ENCODE measurements at places on chromosomes 4 and X.
A peak's percentile ranks its signal among the peaks of the same experiment; 100 is the strongest.

- no peak for DNase-seq
These were observed at the start of gene PRDM8 for GRCh38 chr4:80196922-80197573. PRDM8 (plus strand) TSS chr4:80197503; CDS start chr4:80200081, 2,578 bp downstream.

DNA sequence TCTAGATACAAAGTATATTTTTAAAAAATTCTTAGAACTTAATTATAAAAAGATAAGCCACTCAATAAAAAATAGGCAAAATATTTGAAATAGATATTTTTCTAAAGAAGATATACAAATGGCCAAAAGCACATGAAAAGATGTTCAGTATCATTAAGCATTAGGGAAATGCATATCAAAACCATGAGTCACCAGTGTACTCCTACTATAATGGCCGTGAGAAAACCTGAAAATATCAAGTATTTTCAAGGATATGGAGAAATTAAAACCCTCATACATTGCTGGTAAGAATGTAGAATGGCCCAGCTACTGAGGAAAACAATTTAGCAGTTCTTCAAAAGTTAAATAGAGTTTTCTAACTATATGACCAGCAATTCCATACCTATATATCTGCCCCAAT lies 337.9 kb downstream of the CAMK2D start:
- DNase-seq, result no peak

GRCh38 chr4:35520059-35520458 lies 724.3 kb downstream of the ARAP2 start:
- DNase-seq, result no peak

- DNase-seq, result no peak
These were observed 12.9 kb downstream of the ING2 start for GRCh38 chr4:183517781-183518180.

DNA sequence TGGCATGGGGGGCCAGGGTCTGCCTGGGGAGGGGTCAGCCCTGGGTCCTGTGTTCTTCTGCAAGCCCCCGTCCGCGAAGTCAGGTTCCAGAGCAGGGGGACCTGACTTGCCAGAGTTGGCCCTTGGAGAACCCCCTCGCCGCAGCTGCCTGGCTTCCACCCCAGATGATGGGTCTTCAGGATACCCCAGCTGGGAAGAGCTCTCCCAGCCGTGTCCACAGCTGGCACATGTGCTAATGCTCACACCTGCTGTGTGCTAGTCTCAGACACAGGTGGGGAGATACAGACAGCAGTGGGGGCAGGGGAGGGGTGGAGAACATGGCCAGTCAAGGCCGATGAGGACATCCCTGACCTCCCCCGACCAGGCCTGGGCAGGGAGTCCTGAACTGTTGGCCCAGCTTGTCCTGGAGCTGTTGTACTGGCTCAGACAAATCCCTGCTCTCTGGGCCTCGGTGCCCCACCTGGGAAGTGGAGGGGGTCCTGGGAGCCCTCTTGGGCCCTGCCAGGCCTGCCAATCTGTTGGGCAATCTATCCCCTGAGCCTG lies 3.5 kb downstream of the ADRA2C start:
- no peak for DNase-seq

DNA sequence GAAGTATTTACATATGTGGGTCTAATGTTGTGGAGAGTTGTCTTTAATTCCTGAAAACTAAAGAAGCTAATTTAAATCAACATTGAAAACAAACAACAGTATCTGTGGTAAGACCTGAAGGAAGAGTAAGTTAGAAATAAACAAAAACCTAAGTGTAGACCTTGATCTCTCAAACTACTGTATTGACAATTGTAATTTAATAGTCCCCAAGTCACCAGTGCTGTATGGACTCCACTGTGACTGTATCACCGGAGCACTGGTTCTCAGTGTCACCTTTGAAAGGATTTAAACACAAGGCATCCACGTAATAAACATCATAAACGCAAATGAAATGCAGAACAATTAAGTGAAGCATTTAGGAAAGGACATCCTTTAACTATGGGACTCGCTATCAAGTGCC lies 46.4 kb downstream of the OCRL start:
- DNase-seq, result no peak

- DNase-seq, result no peak
These were observed 1.5 kb upstream of the FAM193A start for GRCh38 chr4:2534904-2535375.

- DNase-seq, result peak; percentile 37
These were observed 728 bp downstream of the UBA6 start for GRCh38 chr4:67700116-67700737.

GRCh38 chrX:86023811-86024210 lies 23.5 kb downstream of the CHM start:
- peak; percentile 55 for DNase-seq

GRCh38 chrX:74377282-74377681 lies 44.0 kb upstream of the SLC16A2 start:
- no peak for DNase-seq

- DNase-seq, result peak; percentile 55
These were observed 538 bp downstream of the STBD1 start for GRCh38 chr4:76306882-76307659.

DNA sequence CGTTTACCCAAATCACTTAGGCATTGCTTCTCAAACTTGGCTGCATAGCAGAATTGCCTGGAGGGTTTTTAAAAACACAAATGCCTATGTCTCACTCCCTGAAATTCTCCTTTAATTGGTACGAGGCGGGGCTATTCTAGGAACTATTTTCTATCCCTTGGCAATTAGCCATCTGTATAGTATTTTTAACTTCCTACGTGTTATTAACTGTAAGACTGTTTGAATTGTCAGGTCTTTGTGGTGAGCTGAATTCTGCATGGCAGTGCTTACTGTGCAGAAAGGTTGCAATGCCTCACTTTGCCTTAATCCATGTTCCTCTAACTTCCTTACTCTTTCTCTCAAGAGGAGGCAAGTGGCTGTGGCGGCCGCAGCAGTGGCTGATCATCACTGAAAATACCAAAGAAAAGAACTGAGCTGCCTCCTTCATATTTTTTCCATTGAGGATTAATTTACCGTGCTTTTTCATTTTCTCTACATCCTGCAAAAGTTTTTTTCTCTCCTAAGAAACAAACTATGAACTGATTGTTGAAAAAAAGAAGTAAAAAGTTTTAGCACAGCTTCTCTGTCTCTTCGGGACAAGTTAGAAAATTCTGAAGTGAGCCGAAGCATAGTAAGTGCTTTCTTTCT lies at the start of gene SHROOM3:
Gene SHROOM3 (plus strand): TSS at position 329 of the 627 bp plus-strand sequence. CDS start 824 bp downstream, outside the sequence.
- no peak for DNase-seq

DNA sequence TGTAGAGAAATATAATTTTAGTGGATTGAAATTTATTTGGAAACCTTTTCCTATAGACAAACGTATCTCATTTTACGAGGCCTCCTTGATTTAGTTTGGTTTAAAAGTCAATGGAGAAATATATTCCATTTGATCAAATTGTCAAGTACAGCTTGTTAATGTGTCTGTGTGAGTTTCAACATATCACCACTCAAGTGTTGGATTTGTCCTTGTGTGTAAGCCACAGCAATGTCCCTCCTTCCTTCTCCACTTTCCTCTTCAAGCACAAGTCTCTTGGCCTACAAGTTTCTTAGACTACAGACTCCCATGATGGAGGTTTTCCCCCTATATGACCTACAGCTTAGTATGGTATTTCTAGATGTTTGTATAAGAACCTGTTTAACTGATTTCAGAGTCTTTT lies 104.7 kb downstream of the SYNPO2 start:
- DNase-seq, result no peak

DNA sequence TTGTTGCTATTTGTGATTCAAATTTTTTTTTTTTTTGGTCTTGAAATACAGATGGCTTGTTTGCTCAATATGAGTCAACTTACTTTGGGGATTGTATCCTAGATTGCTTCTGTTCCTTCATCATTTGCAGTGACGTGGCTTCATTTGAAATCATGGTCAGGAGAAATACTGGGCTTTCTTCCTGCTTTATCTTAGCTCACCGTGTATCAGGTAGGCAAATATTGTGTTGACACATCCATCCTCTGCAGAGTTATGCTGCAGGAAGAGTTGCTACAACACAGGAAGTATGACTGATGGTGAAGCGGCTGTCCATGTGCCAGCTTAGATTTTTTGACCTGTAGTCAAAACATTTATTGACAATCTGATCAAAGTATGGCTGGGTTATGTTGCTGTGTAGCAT lies 232.2 kb downstream of the C4orf33 start:
- DNase-seq, result peak; percentile 46

- DNase-seq, result no peak
These were observed 29.7 kb downstream of the EIF4E start for GRCh38 chr4:98899277-98899676.

- DNase-seq, result no peak
These were observed 32.8 kb downstream of the STBD1 start for GRCh38 chr4:76339364-76339763.

DNA sequence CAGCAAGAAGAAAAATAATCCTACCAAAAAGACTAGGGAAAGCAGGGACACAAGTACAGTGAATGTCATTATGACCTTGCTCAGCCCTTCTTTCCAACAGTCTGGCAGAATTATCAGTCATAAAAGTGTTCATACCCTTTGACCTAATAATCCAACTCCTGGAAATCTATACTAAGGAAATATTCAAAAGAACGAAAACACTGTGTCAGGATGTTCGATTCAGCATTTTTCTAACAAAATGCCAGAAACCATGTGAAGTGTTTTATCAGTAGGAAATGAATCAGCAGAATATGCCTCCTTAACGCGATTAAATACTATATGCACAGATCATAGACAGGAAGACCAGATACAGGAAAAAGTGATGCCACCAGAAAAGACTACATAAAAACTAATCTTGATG lies 16.2 kb upstream of the S100G start:
- no peak for DNase-seq

DNA sequence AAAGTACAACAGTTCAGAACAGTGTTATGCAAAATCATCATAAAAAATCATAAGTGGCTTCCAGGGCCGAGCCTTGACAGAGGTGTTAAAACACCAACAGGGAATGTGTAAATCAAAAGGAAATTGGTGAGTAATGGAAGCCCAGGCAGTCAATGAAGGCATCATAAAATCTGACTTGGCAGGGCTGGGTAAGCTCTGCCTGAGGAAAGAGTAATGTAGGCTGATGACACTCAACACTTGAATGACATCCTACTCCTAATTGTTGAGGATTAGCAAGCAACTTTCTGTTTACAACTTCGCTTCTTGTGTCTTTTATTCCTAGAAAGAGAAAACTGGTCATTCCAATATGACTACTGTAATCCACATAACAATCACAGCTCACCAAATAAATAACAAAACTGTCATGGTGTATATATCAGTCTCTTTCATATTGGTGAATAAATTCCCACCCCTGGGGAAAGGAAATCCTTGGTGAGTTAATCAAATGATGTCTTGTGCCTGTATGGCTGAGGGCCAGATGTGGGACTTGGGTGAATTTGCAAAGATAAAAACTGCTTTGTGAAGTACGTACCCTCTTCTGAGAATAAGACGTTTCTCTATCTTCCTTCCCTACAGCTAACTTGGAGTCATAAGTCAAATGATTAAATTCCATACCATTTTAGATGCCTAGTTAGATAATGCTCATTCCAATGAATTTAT lies 196.8 kb downstream of the DCHS2 start:
- DNase-seq, result no peak

DNA sequence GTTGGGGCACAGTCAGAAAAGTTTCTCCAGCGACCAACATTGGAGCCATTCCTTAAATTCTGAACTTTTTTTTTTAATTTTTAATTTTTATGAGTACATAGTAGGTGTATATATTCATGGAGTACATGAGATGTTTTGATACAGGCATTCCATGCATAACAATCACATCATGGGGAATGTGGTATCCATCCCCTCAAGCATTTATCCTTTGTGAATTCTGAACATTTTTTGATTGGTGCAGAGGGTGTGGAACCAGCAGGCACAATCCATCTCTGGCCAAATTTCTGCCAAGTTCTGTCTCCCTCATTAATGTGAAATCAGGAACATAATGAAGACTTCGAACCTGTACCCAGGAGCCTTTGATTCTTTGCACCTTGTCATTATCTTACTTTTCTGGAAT lies 267.0 kb downstream of the FRMPD4 start:
- DNase-seq, result no peak

- no peak for DNase-seq
These were observed 362.2 kb upstream of the SPANXN4 start for GRCh38 chrX:142663330-142664095.

GRCh38 chrX:41180194-41180908 lies 95.1 kb downstream of the USP9X start:
- peak; percentile 46 for DNase-seq

DNA sequence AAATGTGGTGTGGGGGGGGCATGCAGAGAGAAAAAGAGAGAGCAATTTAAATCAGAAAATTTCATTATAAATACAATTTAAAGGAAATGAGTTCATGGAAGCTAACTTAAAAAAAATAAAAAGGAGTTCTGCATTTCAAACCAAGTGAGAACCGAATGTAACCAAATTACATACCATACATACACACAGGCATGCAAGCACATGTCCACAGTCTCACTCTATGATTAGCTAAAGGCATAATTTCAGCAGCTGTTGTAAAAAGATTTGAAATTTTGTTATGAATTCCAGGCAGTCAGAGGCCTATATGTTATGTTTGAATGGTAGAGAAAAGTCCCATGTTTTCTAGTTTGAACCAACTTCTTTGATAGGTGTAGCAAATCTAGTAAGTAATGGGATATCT lies 611.6 kb upstream of the ADGRL3 start:
- DNase-seq, result no peak

DNA sequence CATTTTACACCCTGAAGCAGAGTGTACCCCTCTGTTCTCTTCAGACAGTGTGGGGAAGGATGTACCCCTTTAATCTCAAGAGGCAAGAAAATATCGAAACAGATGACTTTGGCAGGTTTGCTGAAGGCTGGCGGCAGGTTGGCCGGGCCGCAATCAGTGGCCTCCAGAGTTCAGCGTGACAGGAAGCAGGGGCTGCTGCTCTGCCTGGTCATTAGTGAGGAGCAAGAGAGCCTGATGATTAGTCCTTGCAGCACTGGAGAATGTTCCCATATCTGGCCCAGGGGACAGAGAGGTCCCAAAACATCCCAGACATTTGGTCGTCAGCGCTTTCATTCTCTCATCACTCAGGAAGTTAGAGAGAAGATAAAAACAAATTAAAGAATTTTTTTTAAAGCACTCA lies 352.8 kb downstream of the SPRY1 start:
- no peak for DNase-seq

DNA sequence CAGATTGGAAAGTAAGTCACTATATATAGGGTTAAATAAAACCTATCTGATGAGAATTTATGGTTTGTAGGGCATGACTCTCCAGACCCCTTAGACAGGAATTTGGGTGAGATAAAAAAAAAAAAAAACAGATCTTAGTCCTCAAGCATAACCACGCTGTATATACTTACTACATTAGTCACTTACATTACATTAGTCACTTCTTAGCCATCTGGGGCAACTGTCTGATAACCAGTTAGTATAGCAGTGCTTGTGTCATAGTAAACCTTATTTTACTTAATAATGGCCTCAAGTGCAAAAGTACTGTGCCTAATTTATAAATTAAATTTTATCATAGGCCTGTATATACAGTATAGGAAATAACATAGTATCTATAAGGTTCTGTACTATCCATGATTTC lies 60.2 kb upstream of the RPS6KA6 start:
- DNase-seq, result no peak

DNA sequence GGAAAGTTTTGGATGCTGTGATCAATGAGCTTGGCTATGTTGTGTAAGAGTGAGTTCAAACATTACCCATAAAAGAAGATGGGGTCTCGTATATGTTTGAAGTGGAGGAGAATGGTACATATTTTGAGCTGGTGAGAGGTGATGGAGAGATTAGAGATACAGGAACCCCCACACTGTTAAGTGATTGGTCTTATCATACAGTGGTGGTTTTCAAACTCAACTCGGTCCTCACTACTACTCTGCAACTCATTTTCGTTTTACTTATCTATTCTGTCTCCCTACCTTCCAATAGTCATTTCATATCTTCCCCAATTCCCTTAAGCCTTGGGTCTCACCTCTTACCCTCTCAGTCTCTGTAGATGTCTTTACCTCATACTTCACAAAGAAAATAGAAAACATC lies 16.4 kb upstream of the TNIP3 start:
- DNase-seq, result no peak

All from inflammatory macrophage (primary cell).